Inflammatory macrophage (primary cell): ENCODE measurements at places on chromosomes 13 and 19.

GRCh38 chr19:14512406-14512961 lies 5.7 kb downstream of the DNAJB1 start:
- no peak for DNase-seq

DNA sequence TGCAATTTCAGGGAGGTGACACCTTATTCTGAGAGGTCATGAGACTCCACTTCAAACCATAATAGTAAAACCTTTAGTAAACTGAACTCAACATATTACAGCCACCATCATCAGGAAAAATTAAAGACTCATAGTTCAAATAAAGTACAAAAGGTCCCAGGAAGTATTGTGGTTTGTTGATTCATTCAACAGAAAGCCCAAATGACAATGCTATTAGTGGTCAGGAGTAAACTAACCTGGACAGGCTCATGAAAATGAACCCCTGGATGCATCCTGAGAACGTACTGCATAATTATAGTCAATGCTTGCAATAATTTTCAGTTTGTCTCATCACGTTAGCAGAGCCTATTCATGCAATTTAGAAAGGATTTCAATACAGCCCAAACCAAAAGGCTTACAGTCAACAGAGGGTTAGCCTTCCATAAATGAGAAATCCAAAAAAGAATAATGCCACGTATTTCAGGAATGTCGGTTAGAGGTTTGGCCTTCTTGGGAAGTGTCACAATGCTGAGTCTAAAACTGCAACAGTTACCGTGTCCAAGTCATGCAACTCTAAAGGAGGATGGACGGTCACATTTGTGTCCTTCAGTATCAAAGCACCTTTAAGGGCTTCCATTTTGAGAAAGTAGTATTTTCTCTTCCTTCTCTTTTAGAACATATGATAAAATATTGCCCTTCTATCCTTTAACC lies 280.8 kb downstream of the ABCC4 start:
- DNase-seq: no peak

GRCh38 chr13:83024955-83025594 lies 857.2 kb downstream of the SLITRK1 start:
- no peak for DNase-seq

DNA sequence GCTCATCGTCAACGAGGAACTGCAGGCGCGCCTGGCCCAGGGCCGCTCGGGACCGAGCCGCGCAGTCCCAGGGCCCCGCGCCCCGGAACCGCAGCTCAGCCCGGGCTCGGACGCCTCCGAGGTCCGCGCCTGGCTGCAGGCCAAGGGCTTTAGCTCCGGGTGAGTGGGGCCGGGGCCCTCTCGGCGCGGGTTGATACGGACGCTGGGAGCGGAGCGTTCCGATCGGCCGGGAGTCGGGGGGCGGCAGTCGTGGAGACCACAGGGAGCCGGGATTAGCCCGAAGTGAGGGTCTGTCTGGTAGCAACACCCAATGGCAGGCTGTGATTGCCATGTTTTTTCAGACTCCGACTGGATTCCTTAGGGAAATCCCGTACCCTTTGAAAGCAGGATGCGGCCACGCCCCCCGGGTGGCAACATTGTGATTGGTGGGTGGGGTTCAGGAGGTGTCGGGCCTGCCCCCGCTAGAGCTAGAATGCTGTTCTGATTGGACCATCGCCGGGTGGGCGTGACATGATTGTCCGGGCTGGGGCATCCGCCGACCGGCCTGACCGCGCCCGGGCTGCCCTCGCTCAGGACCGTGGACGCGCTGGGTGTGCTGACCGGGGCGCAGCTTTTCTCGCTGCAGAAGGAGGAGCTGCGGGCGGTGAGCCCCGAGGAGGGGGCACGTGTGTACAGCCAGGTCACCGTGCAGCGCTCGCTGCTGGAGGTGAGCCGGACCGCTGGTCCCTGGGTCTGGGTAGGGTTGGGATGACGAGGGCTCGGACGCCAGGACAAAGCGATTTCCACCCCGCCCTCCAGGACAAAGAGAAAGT lies 11.3 kb downstream of the EPS8L1 start:
- DNase-seq: peak; percentile 47

DNA sequence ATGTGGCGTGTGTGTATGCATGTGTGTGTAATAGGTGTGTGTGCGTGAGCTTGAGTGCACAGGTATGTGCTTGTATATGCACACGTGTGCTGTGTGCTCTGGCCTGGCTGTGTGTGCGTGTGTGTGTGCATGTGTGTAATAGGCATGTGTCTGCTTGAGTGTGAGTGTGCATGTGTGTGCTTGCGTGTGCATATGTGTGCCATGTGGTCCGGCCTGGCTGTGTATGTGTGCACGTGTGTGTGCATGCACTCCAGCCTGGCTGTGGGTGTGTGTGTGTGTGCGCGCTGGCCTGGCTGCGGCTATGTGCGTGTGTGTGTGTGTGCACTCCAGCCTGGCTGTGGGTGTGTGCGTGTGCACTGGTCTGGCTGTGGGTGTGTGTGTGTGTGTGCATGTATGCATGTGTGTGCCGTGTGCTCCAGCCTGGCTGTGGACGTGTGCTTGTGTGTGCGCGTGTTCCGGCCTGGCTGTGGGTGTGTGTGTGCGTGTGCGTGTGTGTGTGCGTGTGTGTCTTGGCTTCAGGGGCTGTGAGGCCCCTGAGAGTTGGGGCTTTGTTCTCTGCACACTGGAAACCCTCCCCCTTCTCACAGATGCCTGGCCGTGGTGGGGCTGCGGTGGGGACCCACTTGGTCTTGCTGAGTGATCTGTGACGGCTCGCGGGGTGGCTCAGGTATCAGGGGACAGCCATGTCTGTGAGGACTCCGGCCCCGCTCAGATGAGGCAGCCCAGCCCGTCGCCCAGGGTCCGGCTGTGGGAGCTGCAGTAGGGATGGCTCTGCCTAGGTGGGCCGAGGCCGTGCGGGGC lies 8.2 kb downstream of the SPPL2B start:
- no peak for DNase-seq

- DNase-seq: peak; percentile 68
These were observed 1.4 kb downstream of the RASA3 start for GRCh38 chr13:114130837-114131582.

GRCh38 chr13:101919541-101920181 lies 467.2 kb downstream of the ITGBL1 start:
- no peak for DNase-seq

DNA sequence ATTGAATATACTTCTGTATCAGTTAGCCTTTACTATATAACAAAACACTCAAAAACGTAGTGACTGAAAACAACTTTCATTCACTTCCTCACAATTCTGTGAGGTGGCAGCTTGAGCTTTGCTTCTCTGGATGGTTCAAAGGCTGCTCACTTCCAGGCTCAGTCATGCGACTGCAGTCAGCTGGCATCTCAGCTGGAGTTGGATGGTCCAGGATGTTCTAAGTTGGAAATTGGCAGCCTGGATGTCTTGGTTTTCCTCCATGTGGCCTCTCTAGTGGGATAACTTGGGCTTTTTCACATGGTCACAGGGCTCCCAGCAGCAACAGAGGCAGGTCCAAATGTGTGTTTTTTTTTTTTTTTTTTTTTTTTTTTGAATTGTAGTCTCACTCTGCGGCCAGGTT lies 204.4 kb downstream of the LACC1 start:
- no peak for DNase-seq

DNA sequence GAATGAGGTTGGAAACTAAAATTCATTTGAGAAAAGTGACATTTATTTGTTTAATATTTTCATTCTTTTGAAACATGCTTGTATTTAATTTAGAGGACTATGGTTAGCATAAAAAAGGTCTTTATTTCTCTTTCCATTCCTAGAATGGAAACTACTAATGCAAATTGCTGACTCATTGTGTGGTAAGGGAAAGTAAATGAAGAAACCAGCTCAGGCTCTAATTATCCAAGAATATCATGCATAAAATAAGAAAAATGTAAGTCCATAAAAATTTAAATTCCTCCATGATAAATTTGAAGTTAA lies 777.0 kb upstream of the SLITRK1 start:
- DNase-seq: no peak

DNA sequence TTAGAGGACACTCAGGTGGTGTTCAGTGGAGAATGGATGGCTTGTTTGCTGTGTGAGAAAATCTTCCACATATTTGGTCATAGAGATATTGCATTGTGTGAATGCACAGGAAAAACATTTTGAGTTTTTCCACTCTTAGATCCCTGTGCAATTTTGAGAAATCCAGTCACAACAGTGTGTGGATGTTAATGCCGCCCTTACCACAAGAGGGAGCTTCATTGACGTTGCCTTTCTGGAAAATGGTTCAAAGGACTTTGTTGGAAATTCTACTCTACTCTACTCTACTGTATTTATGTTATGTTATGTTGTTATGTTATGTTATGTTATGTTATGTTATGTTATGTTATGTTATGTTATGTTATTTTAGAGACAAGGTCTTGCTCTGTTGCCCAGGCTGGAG lies 13.4 kb downstream of the ZNF20 start:
- peak; percentile 43 for DNase-seq

GRCh38 chr19:47266401-47266941 lies 8.2 kb upstream of the INAFM1 start:
- DNase-seq: no peak

- DNase-seq: peak; percentile 76
These were observed 19.5 kb downstream of the MYO1F start for GRCh38 chr19:8557642-8558238.

GRCh38 chr13:51052581-51052980 lies 58.5 kb downstream of the C13orf42 start:
- peak; percentile 68 for DNase-seq

DNA sequence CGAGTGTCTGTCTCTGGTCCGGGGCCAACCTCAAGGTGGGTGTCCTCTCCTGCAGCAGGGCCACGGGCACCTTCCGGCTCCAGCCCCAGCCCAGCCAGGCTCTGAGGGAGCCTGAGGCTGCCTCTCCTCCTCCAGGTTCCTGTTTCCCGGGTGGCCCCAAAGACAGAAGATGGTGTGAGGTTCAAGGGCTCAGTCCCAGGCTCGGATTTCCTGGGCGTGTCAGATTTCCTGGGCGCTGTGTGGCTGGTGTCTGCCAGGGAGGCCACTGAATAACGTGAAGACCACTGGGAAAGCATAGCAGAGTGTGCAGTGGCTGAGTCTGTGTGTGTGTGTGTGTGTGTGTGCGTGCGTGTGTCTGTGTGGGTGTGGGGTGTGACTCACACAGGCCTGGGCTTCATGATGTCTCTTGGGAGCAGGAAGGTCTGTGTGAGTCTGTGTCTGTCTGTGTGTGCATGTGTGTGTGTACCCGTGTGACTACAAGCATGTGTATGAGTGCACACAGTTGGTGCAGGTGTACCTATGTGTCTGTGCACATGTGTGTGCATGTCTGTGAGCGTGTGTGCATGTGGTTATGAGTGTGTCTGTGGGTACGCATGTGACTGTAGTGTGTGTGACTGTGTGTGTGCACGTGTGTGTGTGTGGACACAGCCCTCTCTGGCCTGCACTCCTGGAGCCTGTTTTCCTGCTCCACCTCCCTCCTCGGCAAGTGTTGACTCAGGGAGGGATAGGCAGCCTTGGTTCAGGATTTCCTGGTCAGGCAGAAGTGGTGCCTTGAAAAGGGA lies 28.3 kb downstream of the CEBPA start:
- DNase-seq: peak; percentile 84

- DNase-seq: peak; percentile 71
These were observed 35.2 kb upstream of the SLC7A10 start for GRCh38 chr19:33260628-33261418.

DNA sequence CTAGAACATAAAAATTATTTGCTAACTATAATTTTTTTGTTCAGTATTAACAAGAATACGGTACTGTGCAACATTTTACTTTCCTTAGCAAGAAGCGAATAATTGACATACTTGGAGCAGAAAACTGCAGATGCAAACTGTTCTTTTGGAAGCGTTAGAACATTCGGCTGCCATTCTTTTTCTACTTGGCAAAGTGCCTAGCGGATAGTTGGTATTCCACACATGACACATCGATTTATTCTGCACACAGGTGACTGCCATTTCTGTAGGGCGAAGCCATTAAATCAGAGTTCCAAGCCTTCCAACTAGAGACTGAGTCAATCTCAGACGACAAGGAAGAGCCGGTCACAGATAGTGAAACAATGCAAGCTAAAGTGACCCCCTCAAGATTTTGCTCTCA lies 117.4 kb downstream of the TRPC4 start:
- no peak for DNase-seq

DNA sequence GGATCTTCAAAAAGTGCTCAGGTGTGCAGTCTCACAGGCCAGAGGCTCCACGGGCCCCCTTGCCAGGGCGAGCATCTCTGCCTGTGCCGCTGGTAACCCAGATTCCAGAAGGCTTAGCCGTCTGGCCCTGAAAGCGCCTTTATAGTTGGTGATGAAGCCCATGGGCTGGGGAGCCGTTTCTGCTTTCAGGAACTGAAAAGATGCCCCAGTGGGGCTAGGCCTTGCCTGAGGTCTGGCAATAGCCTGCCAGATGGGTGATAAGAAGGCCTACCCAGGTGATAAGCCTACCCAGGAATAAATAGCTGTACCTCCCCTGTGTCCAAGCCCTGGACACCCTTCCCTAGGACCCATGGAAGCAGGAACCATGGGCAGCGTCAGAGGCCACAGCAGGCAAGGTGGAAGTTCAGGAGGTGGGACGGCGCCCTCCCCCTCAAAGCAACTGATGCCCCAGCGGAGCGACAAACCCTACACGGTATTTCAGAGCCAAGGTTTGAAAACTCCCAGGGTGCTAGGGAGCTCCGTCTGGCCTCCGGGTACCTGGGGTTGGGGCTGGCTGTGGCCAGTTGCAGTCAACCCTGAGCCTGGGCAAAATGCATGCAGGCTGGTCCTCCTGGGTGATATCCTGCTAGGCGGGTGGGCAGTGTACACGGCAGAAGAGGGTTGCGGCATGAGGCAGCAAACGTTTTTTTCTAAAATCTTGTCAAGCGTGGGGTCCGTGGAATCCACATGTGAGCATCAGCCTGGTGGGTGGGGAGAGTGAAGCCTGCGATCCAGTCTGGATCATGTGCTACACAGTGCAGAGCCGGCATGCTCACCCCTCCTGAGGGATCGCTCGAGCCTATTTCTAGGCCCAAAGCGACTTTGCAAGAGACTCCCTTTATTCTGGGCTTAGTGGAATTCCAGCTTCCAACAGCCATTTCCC lies 45.3 kb downstream of the ACTN4 start:
- DNase-seq: no peak

DNA sequence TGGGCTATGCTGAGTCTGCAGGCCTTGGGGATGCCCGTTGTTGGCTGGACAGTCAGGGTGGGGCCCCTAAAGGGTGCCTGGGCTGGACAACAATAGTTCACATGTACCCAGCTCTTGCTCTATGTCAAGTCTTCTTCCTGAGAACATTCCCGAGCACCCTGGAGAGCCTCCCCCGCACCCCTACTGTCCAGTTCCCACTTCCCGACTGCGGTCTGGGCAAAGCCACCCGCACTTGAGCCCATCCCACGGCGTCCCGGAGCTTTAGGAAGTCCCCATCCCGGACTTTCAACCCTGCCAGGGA lies 1.1 kb upstream of the MPND start:
- DNase-seq: no peak

GRCh38 chr13:102299366-102299765 lies 102.5 kb downstream of the FGF14 start:
- no peak for DNase-seq

GRCh38 chr19:5908773-5909442 lies 4.2 kb downstream of the VMAC start:
- peak; percentile 17 for DNase-seq

GRCh38 chr19:30267332-30267731 lies 104.9 kb upstream of the ZNF536 start:
- DNase-seq: no peak

- no peak for DNase-seq
These were observed 16.8 kb upstream of the LENG8 start for GRCh38 chr19:54432144-54432738.

GRCh38 chr13:72316716-72317115 lies 410.7 kb downstream of the MZT1 start:
- no peak for DNase-seq

- DNase-seq: no peak
These were observed 173.8 kb downstream of the EFNB2 start for GRCh38 chr13:106361621-106362020.
